Small intestine (tissue), 16 donors: ENCODE measurements at places on chromosomes 16 and 17.

DNA sequence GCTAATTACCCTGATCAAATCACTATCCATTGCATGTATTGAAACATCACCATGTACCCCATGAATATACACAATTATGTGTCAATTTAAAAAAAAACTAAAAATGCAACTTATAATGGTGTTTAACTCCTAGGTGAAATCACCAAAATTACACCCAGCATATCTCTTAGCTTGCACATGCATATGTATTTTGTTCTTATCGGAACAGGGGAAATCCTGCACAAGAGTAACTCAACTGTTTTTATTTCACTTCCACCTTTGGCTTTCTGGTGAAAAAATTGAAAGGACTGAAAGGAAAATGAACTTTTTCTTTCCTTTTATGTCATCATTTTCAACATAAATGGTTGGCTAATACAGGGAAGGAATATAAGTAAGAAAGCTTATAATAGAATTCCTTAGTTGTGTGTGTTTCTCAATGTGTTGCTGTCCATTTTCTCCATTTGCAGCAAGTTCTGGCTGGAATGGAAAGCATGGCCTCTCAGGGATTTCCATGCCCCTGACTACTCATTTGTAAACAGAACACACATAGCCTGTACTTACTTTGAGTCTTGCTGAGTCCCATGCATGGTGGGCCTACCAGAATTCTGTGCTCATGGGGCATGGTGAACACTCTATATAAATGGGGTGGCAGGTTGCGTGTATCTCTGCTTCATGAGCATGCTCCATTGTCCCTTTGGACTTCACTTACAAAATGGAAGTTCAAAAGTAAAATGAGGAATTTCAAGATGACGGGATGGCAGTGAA lies 462.0 kb downstream of the HS3ST3B1 start:
- no peaks in the 10 kb centered on the region for H3K36me3 ChIP-seq
- no peaks in the 10 kb centered on the region for H3K4me1 ChIP-seq
- H3K27ac ChIP-seq = no peak overlapping the region

- H3K4me1 ChIP-seq = no peaks in the 10 kb centered on the region
- DNase-seq = no peak
- no peaks in the 10 kb centered on the region for H3K36me3 ChIP-seq
- no peak overlapping the region for H3K4me3 ChIP-seq
- no peak overlapping the region for H3K27ac ChIP-seq
- no peaks in the 10 kb centered on the region for H3K27me3 ChIP-seq
Observed at GRCh38 chr16:56119133-56119532, 72.2 kb upstream of the GNAO1 start.

DNA sequence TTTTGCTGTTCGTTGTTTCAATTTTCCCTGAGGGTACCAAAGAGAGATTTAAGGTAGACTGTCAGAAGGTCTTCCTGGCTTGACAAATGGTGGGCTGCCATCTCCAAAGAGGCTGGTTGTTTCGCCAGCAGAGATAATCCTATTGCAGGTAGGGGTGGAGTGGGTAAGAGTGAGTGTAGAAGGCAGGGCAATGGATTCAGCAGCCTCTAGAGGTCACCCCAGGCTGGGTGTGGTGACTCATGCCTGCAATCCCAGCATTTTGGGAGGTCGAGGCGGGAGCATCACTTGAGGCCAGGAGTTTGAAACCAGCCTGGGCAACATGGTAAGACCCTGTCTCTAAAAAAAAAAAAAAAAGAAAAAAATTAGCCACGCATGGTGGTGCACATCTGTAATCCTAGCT lies 34.6 kb downstream of the DCAKD start:
- peaks cover 28% of the 10 kb centered on the region for H3K4me1 ChIP-seq
- DNase-seq = no peak
- H3K27ac ChIP-seq = no peak overlapping the region

GRCh38 chr17:52048137-52048898 lies 110.2 kb downstream of the CA10 start:
- no peak overlapping the region for H3K4me3 ChIP-seq
- H3K36me3 ChIP-seq = no peaks in the 10 kb centered on the region
- DNase-seq = no peak
- H3K4me1 ChIP-seq = no peaks in the 10 kb centered on the region

GRCh38 chr16:55418586-55418985 lies 60.4 kb upstream of the MMP2 start:
- no peaks in the 10 kb centered on the region for H3K36me3 ChIP-seq
- H3K4me3 ChIP-seq = no peak overlapping the region
- DNase-seq = no peak
- no peaks in the 10 kb centered on the region for H3K4me1 ChIP-seq
- no peaks in the 10 kb centered on the region for H3K27me3 ChIP-seq
